ENCODE measurements at places on chromosomes 1 and 21.

DNA sequence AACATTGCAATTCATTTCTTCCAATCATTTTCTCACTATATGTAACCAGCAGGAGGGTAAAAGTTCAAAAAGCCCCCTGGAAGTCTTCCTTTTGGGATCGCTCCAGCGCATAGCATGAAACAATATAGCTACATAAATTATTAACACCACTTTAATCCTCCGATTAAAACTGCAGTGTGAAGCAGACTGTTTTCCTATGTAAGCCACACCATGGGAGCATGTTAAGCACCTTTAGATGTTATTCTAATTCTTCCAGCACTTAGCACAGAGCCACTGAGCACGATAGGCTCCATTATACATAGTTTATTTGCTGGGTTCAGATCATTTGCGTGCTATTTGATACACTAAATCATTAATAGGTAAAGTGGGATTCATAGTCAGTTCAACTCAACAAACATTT lies 18.4 kb upstream of the GADD45A start:
- DNase-seq: no peak

GRCh38 chr1:160540859-160541233 lies 17.8 kb upstream of the SLAMF6 start:
- DNase-seq: no peak

GRCh38 chr1:70864302-70864701 lies 183.3 kb downstream of the PTGER3 start:
- no peak for DNase-seq

DNA sequence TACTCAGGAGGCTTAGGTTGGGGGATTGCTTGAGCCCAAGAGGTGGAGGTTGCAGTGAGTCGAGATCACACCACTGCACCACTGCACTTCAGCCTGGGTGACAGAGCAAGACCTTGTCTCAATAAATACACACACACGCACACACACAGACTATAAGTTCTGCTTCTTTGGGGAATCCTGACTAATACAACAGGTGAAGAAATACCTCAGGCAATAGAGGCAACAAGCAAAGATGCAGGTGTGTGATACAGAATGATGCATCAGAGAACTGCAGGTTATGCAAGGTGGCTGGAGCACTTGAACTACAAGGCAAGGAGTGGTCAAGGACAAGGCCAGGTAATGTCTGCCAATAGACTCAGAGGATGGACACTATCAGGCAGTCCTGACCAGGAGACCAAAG lies 117.6 kb upstream of the ZNF678 start:
- no peak for DNase-seq

DNA sequence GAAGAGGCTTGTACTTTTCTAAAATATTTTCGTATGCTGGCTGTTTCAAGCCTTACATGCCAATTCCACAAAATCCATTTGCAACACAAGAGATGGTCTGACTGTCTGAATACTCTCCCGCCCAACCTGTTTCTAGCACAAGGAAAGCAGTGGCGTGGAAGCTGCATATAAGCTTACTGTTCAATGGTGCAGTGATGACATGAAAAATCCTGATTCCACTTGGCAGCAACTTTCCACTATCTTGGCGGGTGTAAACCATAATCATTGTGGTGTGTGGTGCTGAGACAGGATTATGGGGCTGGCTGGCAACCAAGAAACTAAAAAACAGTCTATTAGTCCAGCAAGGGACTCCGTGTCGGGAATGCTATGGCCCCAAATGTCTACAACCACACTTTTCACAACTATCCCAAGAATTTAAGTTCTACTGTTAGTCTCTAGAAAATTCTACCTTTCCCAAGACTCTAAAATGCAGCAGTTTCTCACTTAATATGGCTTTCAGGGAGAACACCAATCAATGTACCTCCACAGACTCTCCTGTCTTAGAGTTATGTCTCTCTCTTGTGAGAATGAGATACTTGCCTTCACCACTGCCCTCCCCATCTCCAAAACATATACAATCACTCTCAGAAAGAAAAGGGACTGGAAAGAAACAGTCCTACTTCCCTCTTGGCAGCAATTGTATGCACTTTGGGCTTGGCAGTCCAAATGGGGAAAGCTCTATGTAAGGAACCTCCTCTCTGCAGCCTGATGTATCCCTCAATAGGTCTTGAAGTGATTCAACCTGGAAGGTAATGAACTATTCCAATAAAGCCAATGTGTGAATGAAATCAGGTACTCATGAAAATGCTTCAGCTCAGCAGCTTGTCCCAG lies 9.5 kb downstream of the COLGALT2 start:
- no peak for DNase-seq

GRCh38 chr1:201095581-201095980 lies 16.6 kb downstream of the CACNA1S start:
- DNase-seq: no peak

DNA sequence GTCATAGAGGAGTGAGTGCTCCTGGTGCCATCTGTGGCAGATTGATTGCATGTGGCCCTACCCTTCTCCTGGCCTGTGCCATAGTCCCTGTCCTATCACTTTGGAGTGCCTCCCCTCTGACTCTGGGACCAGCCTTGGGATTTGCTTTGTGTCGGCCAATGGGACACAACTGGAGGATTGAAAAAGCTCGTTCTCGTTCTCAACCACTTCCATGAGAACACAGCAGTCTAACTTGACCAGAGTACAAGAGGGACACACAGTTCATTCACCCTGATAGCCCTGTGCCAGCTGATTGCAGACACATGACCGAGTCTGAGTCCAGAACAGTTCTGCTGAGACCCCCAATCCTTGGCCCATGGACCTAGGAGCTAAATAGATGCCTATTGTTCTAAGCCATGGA lies 47.8 kb downstream of the C1orf198 start:
- DNase-seq: no peak

DNA sequence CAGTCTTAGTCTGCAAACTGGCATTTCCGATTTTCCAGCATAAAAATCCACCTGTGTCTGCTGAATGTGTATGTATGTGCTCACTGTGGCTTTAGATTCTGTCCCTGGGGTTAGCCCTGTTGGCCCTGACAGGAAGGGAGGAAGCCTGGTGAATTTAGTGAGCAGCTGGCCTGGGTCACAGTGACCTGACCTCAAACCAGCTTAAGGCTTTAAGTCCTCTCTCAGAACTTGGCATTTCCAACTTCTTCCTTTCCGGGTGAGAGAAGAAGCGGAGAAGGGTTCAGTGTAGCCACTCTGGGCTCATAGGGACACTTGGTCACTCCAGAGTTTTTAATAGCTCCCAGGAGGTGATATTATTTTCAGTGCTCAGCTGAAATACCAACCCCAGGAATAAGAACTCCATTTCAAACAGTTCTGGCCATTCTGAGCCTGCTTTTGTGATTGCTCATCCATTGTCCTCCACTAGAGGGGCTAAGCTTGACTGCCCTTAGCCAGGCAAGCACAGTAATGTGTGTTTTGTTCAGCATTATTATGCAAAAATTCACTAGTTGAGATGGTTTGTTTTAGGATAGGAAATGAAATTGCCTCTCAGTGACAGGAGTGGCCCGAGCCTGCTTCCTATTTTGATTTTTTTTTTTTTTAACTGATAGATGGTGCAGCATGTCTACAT lies 2.5 kb upstream of the OLFML3 start:
- DNase-seq: no peak

DNA sequence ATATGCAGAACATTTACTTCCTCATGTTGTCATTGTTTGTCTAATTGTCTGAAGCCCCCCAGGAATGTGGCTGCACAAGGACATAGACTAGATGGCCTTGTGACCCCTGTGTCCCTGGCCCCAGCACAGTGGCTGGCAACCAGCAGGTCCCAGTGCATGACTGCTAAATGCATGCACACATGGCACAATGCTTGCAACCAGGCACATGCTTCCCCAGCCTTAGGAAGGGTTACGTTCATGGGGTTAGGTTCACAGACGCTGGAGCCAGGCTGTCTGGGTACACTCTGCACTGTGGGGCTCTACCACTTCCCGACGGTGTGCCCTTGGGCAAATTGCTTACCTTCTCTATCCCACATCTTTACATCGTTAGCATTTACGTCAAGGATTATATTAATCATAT lies 21.2 kb upstream of the CLIC6 start:
- DNase-seq: no peak

DNA sequence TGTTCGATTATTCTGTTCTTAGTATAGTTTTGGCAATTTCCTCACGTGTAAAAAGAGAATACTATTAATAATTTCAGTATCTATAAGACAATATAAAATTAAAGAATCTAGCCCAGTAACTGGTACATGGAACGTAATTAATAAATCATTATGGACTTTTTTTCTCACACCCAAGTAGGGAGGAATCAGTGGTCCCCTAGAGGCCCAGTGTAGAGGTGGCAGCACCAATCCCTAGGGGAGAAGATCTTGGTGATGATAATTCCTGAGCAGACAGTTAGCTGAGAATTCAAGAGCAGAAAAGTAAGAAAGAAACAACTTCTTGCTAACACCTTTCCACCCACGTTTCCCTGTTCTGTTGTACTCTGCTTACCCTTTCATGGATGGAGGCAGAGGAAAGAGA lies 19.7 kb upstream of the SELE start:
- no peak for DNase-seq

DNA sequence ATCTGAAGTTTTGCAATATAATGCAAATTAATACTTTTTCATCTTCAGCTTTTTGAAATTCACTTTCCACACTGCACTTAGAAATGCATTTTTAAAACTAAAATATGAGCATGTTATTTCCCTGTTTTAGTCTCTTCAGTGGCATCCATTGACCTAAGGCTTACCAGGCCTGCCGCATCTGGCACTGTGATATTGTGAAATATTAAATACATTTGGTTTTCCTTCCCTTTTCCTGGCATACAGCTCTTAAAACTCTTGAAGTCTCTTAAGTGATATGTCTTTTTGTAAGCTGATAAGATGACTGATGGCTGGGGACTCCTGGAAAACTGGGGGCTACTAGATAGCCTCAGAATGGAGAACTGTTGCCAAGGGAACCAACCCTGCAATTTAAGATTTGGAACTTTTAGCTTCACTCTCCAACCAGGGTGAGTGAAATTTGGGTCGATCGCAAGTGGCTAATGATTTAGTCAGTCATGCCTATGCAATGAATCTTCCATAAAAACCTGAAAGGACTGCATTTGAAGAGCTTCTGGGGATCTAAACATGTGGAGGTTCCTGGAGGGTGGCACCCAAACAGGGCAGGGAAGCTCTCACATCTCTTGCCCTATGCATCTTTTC lies 75.5 kb upstream of the PDC start:
- no peak for DNase-seq

DNA sequence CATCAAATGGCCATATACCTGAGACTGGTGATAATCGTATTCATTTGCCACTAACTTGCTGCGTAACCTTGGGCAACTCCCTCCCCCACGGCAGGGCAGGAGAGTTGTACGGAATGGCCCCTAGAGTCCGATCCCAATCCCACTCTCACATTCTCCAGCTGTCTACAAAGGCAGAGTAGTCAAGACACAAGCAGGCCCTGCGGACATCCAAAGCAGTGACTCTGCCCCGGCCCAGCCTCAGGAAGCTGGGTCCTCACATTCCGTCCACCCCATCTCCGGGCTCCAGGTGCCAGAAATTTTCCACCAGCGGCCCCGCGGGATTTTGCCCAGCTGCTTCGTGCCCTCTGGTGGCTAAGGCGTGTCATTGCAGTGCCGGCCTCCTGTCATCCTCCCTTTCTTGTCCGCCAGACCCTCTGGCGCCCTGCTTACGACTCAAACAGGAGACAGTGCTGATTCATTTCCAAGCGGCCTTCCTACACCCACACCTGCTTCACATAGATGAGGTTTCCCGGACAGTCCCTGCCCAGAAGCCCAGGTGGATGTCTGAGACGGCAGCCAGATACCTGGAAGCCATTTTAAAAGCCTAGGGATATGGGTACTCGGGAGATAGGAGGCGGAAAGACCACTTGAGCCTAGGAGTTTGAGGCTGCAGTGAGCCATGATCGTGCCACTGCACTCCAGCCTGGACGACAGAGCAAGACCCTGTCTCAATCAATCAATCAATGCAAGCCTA lies 2.9 kb upstream of the S100A2 start:
- DNase-seq: peak; percentile 75

DNA sequence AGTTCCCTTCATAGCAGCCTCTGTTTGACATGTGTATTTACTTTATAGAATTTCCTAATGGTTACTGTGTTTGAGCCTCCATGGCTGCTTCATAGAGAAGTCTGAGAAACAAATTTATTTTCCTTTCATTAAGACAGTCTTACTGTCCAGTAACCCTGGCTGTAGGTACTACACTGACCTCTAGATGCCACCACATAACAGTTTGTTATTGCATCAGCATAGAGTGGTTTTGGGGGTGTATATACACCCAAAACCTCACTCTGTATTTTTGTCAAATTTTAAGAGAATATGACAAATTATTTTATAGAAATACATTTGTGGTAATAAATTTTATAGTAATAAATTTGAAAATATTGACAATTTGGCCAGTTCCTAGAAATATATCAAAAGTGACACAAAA lies 57.3 kb downstream of the OBSCN start:
- no peak for DNase-seq

- no peak for DNase-seq
Measured at GRCh38 chr1:54904476-54905048, 17.6 kb upstream of the DHCR24 start.

- DNase-seq: peak; percentile 94
Measured at GRCh38 chr1:169794530-169795416, at the start of gene METTL18. TSS of gene METTL18 (minus strand) at chr1:169794907. CDS start at chr1:169793695, 1,212 bp downstream.

GRCh38 chr1:201379733-201380242 lies 2.3 kb upstream of the TNNT2 start:
- DNase-seq: no peak

DNA sequence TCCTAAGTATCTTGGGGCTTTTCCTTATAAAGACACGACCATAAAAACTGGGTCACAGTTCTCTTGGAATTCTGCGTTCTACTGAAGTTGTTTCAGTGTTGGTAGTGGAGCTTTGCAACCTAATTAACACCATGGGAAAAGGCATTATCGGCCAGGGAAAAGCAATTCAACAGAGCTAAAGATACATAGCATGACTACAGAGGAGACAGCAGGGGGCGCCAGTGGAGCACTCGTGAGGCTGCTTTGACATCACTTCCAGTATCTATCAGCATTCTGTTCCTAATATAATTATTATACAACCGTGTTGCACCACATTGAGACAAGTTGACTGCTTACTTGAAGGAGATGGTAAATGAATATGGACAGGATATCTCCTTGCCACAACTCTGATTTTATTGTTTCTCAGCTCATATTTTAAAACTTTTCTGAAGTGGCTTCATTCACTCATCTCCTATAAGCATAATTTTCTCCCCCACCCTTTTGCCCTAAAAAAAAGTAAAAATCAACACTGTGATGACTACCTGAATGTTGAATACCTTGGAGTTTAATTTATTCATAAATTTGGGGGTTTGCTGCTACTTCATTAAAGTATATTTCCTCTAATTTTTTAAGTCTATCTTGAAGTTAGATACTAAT lies 39.4 kb downstream of the ZP4 start:
- DNase-seq: peak; percentile 12
